ENCODE measurements at places on chromosomes 5 and 9. TPM values are rescaled to one million over a fixed set of nuclear protein-coding genes. Genes with fewer than 3 reads are reported as not detected.

ISL1 gene
- total RNA-seq: not detected

DDX4 gene
- not detected for total RNA-seq

TSSK1B gene
- under 0.01 TPM for total RNA-seq

SVEP1 gene
- total RNA-seq: 16.7 TPM

PCDHGB2 gene
- total RNA-seq: 2.8 TPM

CBY3 gene
- 0.18 TPM for total RNA-seq

WDR55 gene
- total RNA-seq: 19.2 TPM

IGIP gene
- 5.0 TPM for total RNA-seq

HK3 gene
- total RNA-seq: not detected

RORB gene
- under 0.01 TPM for total RNA-seq

SH3TC2 gene
- total RNA-seq: 7.9 TPM

C1QTNF2 gene
- total RNA-seq: 0.72 TPM

FOCAD gene
- 73.9 TPM for total RNA-seq

NTNG2 gene
- 0.54 TPM for total RNA-seq

Measured in IMR-90 (cell line).